ENCODE measurements at places on chromosomes 1 and 21.

GRCh38 chr1:7265771-7266371 lies 480.6 kb downstream of the CAMTA1 start:
- DNase-seq = peak; percentile 98

DNA sequence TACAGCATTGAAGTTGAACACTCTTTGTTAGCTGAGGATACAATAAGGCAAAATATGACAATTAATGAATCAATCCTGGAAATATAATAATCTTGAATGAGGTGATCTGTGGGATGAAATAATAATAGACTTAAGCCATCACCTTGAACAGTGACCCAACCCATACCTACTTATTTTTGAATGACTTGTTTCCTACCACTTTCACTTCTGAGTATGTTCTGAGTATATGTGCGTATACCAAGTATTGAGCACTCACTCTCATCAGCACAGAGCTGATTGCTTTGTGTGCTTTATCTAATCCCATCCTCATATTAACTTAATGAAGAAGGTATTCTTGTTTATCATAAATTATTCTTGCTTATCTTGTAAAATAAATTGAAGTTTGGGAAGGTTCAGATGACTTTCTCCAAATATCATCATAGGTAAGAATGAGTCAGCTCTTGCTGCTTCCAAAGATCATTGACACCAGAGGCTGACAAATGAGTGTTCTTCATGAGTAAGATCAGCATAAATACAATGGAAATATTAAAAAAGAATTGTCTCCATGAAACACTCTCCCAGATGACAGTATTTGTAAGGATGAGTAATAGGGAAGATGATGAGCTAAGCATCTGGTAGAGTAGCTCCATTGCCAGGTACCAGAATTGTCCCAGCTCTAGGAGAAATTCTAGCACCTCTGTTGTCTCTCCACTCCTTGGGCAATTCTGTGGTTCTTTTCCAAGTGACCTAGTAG lies 198.1 kb upstream of the KIAA0040 start:
- no peak for DNase-seq

GRCh38 chr1:162476620-162477019 lies 21.0 kb upstream of the UHMK1 start:
- DNase-seq = no peak

DNA sequence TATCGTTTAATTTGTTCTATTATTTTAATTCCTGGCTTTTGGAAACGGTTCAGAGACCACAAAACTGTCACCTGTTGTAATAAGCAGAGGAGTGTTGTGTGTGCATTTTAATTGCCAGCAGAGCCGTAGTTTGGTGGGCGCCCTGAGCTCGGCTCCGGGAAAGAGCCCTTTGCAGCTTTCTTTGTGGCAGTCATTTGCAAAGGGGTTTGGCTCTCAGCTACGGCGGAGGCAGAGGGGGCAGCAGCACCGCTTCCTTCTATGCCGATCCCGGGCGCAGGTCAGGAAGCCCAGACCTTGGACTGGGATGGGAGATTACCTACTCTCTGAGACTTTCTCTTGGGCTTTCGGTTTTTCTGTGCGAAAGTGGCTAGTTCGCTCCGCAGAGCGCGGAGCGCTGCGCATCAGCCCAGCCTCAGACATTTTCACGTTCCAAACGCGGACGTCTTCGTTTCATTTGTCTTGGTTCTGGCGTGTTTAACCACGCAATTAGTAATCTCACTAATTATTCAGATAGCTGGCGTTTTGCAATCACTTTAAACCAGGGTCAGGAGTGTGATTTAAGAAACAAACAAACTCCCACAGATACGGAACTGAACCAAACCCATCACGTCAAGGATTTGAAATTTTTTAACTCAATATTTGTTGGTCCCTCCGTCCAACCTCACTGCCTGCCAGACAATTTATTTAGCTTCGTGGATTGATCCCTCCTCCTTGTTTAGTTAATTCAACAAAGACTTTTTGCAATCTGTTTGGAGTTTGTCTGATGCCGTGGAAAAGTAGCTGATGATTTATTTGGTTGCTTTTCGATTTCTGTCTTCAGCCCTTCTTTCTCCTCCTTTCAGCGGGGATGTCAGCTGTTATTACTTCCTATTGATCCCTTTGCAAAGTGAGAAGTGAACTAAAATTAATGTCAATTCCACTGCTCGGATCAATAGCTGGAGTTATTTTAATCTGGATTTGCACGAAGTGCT lies 3.9 kb downstream of the RNF220 start:
- DNase-seq = no peak

DNA sequence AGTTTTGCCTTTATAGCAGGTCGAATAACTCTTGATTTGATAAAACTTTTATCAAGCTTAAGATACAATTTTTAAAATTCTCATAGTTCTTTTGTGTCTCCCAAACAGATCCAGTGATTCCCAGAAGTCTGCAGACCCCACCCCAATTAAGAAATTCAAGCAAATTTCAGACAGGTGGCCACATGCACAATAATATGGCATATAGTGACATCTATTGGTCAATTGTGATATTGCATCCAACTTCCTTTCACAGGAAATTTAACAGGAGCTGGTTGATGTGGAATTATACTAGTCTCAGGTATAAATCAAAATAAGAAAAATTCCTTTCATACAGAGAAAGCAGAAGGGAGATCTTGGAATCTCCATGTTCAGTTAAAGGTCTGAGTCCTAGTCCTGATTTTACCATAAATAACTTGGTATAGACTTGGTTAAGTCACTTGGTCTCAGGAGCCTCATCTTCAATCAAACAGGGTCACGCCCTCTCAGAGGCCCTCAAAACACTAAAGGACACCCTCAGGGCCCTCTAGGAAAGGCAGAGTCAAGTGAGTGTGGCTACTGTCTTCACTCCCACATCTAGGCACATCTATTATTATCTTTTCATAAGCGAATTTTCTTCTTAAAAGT lies 24.1 kb downstream of the PIGM start:
- no peak for DNase-seq

Measured in epithelial cell of proximal tubule (primary cell).